ENCODE measurements at places on chromosomes 2 and 18. TPM values are rescaled to one million over a fixed set of nuclear protein-coding genes. Genes with fewer than 3 reads are reported as not detected.

- H3K27ac ChIP-seq = no peak overlapping the region
- no peak for DNase-seq
- H3K27me3 ChIP-seq = no peaks in the 10 kb centered on the region
These were observed 87.9 kb upstream of the GCFC2 start for GRCh38 chr2:75798569-75798968.

CDK15 gene
- total RNA-seq = 0.52 TPM

- no peak overlapping the region for H3K27ac ChIP-seq
- H3K36me3 ChIP-seq = no peaks in the 10 kb centered on the region
- no peak overlapping the region for H3K4me3 ChIP-seq
- no peak for DNase-seq
These were observed 54.2 kb downstream of the TSN start for GRCh38 chr2:121809607-121810006.

GPR45 gene
- not detected for total RNA-seq

DNA sequence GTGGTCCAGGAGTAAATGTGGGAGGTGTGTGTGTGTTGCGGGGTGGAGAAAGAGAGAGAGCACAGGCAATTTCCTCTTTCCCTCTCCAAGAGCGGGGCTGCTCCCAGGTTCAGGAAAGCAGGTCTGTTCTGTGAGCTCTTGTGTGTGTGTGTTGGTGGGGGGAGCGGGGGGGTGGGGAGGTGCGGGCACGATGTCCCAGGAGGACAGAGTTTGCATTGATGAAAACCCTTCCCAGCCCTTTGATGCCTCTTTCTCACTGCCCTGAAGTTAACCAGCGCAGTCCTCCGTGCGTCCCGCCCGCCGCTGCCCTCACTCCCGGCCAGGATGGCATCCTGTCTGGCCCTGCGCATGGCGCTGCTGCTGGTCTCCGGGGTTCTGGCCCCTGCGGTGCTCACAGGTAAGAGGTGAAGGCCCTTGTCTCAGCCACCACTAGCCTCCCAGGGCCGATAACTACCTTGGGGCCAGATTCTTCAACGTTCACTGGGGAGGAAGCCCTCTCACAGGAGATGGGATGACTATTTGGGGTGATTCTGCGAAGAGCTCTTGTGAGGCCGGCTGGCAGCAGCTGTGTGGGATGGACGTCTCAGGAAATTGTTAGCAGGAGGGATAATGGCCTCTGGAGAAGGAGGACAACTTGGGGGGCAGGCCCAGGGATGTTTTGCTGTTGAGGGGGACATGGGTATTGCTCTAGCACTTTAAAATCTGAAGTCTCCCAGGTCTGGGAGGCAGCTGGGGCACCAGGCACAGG, at the start of gene SNORC:
Gene SNORC, plus strand, starts transcription at position 247 of the 748 bp plus-strand sequence. Its CDS starts 78 bp downstream, at position 325.
- no peak within 1 kb of the TSS for H3K4me3 ChIP-seq
- H3K27ac ChIP-seq = no peak within 1 kb of the TSS
- H3K4me1 ChIP-seq = peaks cover under 1% of the 10 kb centered on the region
- no peak for DNase-seq
- H3K36me3 ChIP-seq = no peaks in the 10 kb centered on the region
- H3K27me3 ChIP-seq = no peaks in the 10 kb centered on the region

PROC gene
- total RNA-seq = 0.26 TPM

- no peak for DNase-seq
- no peaks in the 10 kb centered on the region for H3K27me3 ChIP-seq
- no peak overlapping the region for H3K4me3 ChIP-seq
- no peaks in the 10 kb centered on the region for H3K4me1 ChIP-seq
- no peak overlapping the region for H3K27ac ChIP-seq
These were observed 39.8 kb downstream of the IWS1 start for GRCh38 chr2:127486247-127487058.

MROH2A gene
- total RNA-seq = not detected

BOLL gene
- total RNA-seq = not detected

TFCP2L1 gene
- 4.6 TPM for total RNA-seq

GRCh38 chr18:79750980-79751571, 46.7 kb upstream of the KCNG2 start:
- H3K4me1 ChIP-seq = no peaks in the 10 kb centered on the region
- peak; percentile 28 for DNase-seq
- H3K4me3 ChIP-seq = no peak overlapping the region
- peaks cover 18% of the 10 kb centered on the region for H3K36me3 ChIP-seq
- no peak overlapping the region for H3K27ac ChIP-seq

DNA sequence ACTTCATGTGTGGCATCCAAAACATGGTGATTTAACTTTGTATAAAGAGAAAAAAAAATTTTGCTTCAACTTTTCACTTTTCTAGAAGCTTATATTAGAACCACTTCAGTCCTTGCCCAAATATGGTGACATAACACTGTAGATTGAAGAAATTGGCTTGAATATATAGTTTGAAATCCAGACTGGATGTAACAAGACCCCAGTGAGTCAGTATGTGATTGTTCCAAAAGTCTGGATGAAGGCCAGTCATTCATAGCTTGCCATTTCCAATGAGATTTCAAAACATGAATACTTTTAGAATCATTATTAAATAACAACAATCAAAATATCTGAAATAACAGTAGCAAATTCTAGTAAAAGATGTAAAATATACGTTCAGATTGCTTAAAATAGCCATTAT, 104.8 kb upstream of the FN1 start:
- H3K4me1 ChIP-seq = no peaks in the 10 kb centered on the region
- no peak for DNase-seq
- no peak overlapping the region for H3K4me3 ChIP-seq
- no peak overlapping the region for H3K27ac ChIP-seq
- H3K27me3 ChIP-seq = no peaks in the 10 kb centered on the region

- no peaks in the 10 kb centered on the region for H3K27me3 ChIP-seq
- no peak overlapping the region for H3K27ac ChIP-seq
- H3K36me3 ChIP-seq = no peaks in the 10 kb centered on the region
- H3K4me3 ChIP-seq = no peak overlapping the region
These were observed 133.6 kb downstream of the ALK start for GRCh38 chr2:29787473-29788465.

UGT1A9 gene
- not detected for total RNA-seq

DNA sequence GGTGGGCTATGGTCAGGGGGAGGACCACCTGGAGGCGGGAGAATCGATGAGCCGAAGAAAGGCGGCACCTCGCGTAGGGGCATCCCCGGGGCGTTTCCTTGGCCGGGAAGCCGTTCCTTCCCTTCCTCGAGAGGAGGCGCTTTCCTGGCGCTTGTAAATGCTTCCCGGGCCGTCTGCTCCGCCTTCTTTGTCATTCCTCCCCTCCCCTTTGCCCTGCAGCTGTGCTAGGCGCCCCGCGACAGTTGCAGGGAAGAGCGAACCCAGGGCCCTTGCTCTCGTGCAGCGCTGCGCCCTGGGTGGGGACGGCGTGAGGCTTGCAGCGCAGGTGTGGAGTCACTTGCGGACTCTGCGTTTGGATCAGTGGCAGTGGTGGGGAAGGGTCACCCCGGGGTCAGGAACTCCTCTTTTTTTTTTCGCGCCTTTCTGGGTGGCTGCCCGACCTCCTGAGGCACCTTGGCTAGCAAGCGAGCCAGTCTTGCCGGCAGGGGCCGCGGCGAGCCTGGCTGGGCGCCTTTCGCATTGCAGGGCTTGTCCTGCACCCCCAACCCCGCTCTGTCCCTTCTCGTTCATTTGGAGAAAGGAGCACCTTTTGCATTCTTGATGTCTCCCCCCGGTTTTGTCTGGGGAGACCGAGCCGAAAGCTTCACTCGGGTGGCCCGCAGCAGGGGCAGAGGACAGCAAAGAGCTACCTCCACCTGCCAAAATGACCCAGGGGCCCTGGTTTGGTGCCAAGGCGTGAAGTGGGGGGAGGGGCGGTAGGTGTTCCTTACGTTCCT, 858 bp downstream of the KCNS3 start:
- no peaks in the 10 kb centered on the region for H3K27me3 ChIP-seq
- H3K4me3 ChIP-seq = peak overlapping the region; percentile 58
- peak overlapping the region; percentile 62 for H3K27ac ChIP-seq
- H3K4me1 ChIP-seq = peaks cover 22% of the 10 kb centered on the region
- H3K36me3 ChIP-seq = no peaks in the 10 kb centered on the region

FIGN gene
- 3.4 TPM for total RNA-seq

- H3K27ac ChIP-seq = no peak overlapping the region
- H3K36me3 ChIP-seq = no peaks in the 10 kb centered on the region
- no peak for DNase-seq
- no peaks in the 10 kb centered on the region for H3K27me3 ChIP-seq
- H3K4me3 ChIP-seq = no peak overlapping the region
- H3K4me1 ChIP-seq = no peaks in the 10 kb centered on the region
These were observed 193.9 kb downstream of the ZRANB3 start for GRCh38 chr2:135337071-135337470.

INO80C gene
- 1.6 TPM for total RNA-seq

DNA sequence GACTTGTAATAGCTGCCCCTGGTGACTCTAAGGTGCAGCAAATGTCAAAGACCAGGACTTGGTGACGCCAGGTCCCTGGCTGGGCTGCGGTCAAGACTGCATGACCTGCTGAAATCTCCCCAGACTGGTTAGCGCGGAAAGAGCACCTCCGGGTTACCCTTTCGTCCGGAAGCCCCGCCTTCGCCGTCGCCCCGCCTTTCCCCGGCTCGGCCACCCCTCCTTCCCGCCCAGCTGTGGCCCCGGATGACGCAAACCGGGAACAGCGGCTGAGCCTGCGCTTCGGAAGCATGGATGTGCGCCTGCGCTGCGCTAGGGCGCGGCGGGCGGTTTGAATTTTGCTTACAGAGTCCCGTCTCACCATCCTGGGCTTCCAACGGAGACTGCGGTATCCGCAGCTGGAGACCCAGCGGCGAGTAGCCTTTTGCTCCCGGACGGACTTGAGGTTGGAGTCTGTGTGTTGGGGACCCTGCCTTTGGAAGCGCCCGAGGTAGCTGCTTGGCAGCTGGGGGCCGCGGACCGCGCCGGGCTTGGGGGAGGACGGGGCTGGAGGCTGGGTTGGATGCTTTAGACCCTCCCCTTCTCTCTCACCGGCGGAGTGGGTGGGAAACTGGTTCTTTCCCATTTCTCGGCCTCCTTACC, at the start of gene SKA1:
Gene SKA1, plus strand, starts transcription at position 294 of the 639 bp plus-strand sequence. CDS start 785 bp downstream, outside the sequence.
- DNase-seq = peak; percentile 93
- no peaks in the 10 kb centered on the region for H3K36me3 ChIP-seq
- H3K4me3 ChIP-seq = no peak within 1 kb of the TSS
- peaks cover 23% of the 10 kb centered on the region for H3K4me1 ChIP-seq

BMP10 gene
- not detected for total RNA-seq

G6PC2 gene
- 21.3 TPM for total RNA-seq

GRCh38 chr2:8146132-8147005, 535.5 kb upstream of the ID2 start:
- DNase-seq = peak; percentile 66
- no peak overlapping the region for H3K4me3 ChIP-seq
- H3K27me3 ChIP-seq = no peaks in the 10 kb centered on the region
- H3K4me1 ChIP-seq = peaks cover 22% of the 10 kb centered on the region
- H3K36me3 ChIP-seq = no peaks in the 10 kb centered on the region

- H3K4me3 ChIP-seq = no peak overlapping the region
- H3K4me1 ChIP-seq = peaks cover 11% of the 10 kb centered on the region
These were observed 24.1 kb downstream of the GREB1L start for GRCh38 chr18:21265971-21266673.

GRCh38 chr2:43576981-43577892, 18.6 kb downstream of the THADA start:
- H3K27me3 ChIP-seq = no peaks in the 10 kb centered on the region
- H3K4me1 ChIP-seq = no peaks in the 10 kb centered on the region
- H3K27ac ChIP-seq = no peak overlapping the region
- no peak overlapping the region for H3K4me3 ChIP-seq
- peaks cover 23% of the 10 kb centered on the region for H3K36me3 ChIP-seq

DNA sequence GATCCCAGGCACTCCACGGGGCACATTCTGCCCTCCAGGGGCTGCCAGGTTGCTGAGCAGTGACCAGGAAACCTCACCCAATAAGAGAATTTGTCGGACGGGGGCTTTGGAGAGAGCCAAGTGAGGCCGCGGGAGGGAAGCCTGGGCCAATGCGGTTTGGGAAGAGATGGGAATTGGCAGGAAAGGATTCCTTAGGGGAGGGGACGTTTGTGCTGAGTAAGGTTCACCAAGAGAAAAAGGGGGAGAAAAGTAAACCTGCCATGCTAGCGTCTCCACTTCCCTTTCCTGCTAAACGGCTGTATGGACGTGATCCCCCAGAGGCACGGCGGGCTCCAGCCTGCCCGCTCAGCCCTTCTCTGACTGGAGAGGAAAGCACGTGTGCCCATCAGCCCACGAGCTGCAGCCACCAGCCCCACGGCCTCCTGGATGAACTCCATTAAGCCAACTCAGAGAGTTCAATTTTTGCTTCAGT, 194.4 kb upstream of the ID2 start:
- DNase-seq = no peak
- no peaks in the 10 kb centered on the region for H3K36me3 ChIP-seq
- no peaks in the 10 kb centered on the region for H3K27me3 ChIP-seq
- H3K4me1 ChIP-seq = peaks cover 28% of the 10 kb centered on the region

- no peaks in the 10 kb centered on the region for H3K27me3 ChIP-seq
- no peaks in the 10 kb centered on the region for H3K4me1 ChIP-seq
- H3K27ac ChIP-seq = no peak overlapping the region
- H3K4me3 ChIP-seq = no peak overlapping the region
- no peaks in the 10 kb centered on the region for H3K36me3 ChIP-seq
- no peak for DNase-seq
These were observed 19.5 kb downstream of the RBM44 start for GRCh38 chr2:237818066-237818473.

DNA sequence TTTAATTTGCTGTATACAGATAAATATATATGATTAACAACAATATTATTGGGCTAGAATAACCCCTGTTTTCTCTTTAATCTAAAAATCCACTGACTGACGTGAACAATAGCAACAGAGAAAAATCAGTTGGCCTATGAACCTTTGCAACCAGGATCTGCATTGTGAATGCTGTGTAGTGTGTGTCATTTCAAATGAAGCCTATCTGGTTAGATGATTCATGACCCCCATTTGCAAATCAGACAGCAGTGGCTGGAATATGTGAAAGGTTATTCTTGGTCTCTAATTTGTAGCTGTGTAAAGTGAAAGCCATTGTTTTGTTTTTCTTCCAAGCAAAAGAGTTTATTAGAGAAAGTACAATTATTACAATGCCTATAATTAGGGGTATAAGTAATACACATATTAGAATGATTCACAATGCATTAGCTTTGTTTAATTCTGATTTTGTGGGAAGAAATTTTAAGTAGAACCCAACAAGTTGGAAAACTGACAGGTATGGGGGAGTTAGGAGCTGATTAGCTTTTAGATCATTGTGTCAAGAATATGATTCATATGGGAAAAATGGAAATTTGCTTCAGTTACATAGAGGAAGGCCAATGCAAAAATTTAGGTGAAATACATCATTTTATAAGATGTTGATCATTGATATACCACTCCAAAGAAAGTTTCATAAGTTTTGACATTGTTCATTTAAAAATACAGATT, 1362.2 kb upstream of the TMEFF2 start:
- H3K27me3 ChIP-seq = no peaks in the 10 kb centered on the region
- no peaks in the 10 kb centered on the region for H3K4me1 ChIP-seq
- H3K36me3 ChIP-seq = no peaks in the 10 kb centered on the region
- DNase-seq = no peak

FHL2 gene
- total RNA-seq = 21.8 TPM

DNA sequence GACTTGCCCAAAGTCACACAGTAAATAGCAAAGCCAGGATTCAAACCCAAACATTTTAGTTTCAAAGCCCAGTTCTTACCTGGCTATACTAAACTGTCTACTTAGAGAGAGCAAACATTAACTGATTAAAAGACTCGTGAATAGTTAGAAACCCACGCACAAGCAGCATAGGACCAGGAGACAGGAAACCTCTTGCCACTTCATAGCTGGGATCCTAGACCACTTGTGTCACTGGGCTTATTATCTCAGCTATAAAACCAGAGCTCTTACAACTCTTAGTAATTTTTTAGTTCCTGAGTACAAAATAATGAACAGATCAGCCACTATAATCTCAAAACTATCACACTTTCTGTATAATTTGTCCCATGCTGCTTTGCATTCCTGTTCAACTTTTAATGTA, 2.4 kb upstream of the AAK1 start:
- no peak for DNase-seq
- H3K4me3 ChIP-seq = no peak overlapping the region
- no peaks in the 10 kb centered on the region for H3K27me3 ChIP-seq
- no peak overlapping the region for H3K27ac ChIP-seq
- no peaks in the 10 kb centered on the region for H3K36me3 ChIP-seq
- peaks cover 32% of the 10 kb centered on the region for H3K4me1 ChIP-seq

SPDYA gene
- total RNA-seq = 1.6 TPM

CAPN14 gene
- not detected for total RNA-seq
